Naive thymus-derived CD4-positive, alpha-beta T cell (primary cell): ENCODE measurements at places on chromosomes 7 and 10.

- no peak for DNase-seq
Measured at GRCh38 chr10:28711041-28711440, 33.7 kb downstream of the BAMBI start.

- no peak for DNase-seq
Measured at GRCh38 chr7:64869121-64869725, 33.9 kb upstream of the ZNF273 start.

- DNase-seq: no peak
Measured at GRCh38 chr7:54823776-54824175, 64.8 kb upstream of the SEC61G start.

GRCh38 chr7:122304996-122305421, 459 bp upstream of the FEZF1 start:
- DNase-seq: no peak

GRCh38 chr10:2487921-2488320, 579.4 kb upstream of the PFKP start:
- DNase-seq: no peak

GRCh38 chr10:65335311-65335710, 1590.5 kb upstream of the LRRTM3 start:
- DNase-seq: no peak

GRCh38 chr7:126228356-126229061, 1024.2 kb downstream of the GRM8 start:
- DNase-seq: no peak

DNA sequence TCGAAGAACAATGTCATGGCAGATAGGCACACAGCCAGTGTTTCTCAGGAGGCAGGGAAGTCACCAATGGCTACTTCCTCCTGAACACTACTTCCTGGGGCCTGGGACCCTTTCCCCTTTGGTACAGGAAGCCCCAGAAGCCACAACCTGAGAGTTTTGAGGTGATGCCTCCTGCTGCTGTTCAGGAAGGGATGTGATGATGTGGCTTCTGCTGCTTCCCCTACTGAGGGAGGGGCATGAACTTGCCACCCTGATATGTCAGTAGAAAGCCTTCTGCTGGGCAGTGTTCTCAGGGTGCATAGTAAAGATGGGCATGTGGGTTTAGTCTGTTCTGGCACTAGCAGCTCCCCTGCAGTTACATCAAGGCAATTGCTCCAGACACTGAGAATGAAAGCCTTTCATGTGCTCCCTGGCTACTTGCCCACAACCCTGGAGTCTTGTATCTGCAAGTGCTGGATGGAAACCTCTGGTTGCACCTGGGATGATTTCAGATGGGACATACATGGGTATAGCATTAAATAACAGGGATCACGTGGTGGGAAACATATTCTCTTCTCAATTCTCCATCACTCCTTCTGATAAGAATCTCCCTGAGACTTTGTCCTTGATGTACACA, 69.3 kb downstream of the ADRA2A start:
- DNase-seq: no peak

DNA sequence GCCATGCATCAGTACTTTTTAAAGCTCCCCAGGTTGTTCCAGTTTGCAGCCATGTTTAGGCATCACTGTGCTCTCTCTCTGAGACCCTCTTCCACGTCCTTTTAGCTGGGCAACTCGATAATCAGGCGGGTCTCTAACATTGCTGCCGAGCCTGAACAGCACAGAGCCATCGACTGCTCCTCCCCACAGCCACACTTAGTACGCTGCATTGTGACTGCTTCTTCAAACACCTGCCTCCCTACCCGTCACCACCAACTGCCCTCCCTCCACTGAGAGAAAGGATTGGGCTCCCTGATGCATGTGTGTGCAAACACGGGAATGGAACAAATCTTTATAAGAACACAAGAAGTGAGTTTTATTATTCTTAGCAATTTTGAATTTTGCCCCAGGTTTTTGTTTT, 11.4 kb upstream of the TACR2 start:
- no peak for DNase-seq

- DNase-seq: no peak
Measured at GRCh38 chr7:145088111-145088745, 252.4 kb upstream of the TPK1 start.

DNA sequence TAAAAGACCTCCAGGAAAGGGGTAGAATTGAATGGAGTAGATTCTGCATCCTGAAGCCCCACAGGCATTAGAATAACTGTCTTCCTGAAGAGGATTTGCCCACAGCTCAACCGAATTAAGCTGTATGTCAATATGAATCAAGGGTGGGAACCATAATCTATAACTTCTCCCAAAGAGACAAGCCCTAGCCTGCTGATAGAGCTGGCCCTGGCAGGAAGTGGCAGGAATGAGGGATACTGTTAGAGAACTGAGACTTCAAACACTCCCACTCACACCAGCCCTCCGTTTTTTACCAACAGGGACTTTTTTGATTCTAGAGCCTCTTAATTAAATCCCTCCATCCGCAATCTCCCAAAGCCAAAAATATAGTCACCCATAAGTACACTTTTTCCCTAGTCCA, 12.2 kb upstream of the DUSP5 start:
- no peak for DNase-seq

DNA sequence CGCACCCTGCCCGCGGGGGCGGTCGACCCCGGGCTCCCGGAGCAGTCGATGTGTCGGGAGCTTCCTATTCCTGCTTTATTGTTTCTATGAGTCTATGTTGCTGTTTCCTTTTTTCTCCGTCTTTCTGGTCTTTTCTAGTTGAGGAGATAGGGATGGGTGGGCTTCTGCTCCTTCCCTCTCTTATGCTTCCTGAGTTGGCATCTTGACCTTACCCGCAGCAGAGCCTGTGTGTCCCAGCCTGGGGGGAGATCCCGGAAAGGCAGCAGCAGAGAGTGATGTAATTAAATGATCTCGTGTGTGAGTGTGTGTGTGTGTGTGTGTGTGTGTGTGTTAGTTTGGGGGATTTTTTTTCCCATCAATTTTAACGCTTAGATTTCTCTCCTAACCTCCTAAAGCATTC, 486 bp upstream of the SORCS1 start:
- no peak for DNase-seq

- no peak for DNase-seq
Measured at GRCh38 chr7:92914645-92915044, 78.3 kb upstream of the CDK6 start.

DNA sequence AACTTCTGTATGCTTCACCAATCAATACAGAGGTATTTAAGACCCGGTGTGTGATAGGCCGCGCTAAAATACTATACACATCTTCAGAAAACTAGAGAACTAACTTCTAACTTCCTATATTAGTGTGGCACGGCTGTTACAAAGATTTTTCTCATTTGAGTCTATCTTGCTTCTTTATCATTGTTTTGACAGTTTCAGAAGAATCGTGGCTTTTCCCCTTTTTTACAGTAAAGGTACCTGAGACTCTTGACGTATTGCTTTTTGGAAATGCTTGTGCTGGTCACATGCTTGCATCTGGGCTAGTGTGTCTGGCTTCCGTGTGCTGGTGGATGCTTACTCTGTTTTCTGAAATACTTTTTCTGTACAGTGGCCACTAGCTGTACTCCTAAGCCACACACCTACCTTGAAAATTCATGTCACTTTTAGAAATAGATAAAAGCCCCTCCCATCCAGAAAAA, 12.7 kb downstream of the IKZF1 start:
- peak; percentile 89 for DNase-seq

GRCh38 chr7:30475580-30475979, 3.0 kb downstream of the NOD1 start:
- no peak for DNase-seq

DNA sequence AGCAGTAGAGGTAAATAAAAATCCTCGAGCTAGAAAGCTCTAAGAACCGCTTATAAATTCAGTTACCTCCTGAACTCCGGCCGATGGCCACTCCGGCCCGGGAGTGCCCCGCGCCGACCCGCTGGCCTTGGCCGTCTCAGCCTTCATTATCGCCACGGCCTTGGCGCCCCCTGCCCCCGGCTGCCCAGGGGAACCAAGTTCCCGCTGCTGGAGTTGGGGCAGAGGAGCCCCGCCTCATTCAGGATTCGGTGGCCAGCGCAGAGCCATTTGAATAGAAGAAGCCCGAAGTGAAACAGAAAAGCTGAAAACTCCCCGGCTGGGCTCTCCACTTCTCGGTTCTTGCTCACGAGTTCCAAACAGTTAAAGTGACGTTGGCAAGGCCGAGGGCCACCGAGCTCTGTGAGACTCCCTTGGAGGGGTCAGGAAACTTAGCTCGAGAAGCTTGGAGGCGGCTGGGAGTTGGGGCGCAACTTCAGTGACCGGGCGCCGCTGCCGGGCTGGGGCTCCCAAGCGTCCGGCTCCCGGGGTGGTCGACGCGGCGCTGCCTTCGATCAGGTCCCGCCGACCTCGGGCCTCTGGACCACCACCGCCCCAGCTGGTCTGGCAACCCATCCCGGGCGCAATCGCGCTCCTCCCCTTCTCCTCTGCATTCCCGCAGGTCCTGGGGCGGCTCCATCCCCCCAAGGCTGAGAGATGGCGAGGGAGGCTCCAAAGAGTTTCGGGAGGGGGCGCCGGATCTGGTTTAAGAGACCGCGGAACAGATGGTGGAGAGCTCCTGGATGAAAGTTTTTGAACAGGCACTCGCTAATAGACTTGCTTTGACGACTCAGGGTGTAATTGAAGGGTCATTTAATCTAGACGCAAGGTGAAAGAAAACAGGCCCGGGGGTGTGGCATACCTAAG, 5.8 kb upstream of the FEZF1 start:
- no peak for DNase-seq

DNA sequence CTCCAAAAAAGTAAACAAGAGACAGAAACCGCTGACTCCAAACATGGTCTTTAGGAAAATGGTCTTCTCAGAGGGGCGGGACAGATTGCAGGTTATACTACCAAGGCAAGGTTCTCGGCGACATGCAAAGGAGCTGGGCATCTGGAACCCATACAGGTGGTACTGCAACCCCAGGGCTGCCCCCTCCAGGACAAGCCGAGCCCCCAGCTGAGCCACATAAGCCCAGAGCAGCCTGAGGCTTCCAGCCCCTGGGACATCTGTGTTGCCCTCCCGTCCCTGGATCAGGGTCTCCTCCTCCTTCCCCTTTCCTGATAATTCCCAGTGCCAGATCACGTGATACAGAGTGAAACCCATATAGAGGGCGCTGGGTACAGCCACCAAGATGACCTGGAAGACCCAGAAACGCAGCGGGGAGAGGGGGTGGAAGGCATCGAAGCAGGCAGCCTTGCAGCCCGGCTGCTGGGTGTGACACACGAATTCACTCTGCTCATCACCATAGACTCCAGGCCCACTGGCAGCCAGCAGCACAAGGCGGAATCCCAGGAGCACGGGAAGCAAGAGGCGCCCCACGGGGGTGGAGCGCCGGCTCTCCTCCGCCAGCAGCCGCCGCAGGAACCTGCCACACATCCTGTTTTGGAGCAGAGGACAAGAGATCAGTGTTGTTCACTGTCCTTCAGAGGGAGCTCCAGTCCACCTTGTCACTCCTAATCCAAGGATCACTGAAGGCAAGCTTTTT, at the start of gene GJC3:
TSS of gene GJC3 (minus strand) at position 627 of the 736 bp plus-strand sequence. CDS start at position 627, 0 bp downstream.
- DNase-seq: peak; percentile 29

DNA sequence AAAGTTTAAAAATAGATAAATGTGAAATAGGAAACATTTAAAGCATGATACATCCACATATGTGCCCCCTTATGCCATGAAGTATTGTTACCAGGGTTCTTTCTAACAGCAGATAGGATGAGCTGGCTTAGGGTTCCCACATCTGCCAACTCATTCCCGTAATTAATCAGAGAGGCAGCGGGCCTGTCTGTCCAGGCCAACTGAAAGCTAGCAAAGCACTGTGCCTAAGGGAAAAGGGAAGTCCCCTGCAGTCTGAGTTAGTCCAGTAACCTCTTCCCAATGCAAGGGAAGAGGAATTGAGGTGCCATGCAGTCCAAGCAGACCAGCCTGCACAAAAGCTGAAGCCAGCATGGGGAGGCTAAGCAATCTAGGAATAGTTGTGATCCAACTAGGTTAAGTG, 18.3 kb upstream of the ZC3HAV1L start:
- DNase-seq: no peak

DNA sequence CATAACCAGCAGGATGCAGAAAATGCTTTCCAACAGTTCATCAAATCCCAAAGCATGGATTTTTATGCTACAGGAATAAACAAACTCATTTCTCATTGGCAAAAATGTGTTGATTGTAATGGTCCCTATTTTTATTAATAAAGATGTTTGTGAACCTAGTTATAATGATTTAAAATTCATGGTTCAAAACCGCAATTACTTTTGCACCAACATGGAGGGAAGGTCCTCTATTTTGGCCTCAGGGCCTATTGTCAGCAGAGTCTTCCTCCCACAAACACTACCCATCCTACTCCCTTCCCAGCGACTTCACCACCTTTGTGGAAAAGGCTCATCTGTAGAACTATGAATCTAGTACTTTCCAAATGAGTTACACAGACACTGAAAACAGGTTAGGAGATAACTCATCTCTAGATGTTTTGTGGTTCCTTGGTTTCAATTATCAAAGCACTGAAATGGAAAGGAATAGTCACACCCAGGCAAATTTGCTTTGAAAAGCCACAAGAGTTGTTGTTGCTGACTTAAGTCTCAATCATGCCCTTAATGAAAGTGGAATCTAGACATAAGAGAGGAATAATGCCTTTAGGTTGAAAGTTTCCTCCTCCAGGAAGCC, 59.4 kb upstream of the FRMD4A start:
- peak; percentile 16 for DNase-seq

DNA sequence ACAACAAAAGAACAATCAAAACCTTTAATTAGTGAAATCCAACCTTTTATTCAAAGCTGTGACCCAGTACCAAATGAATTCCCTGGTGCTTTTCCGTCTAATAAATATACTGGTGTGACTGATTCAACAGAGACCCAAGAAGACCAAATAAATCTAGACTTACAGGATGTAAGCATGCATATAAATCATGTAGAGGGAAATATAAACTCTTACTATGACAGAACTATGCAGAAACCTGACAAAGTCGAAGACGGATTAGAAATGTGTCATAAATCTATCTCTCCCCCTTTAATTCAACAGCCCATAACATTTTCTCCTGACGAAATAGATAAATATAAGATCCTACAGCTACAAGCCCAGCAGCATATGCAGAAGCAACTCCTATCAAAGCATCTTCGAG, 540.6 kb upstream of the TEX47 start:
- DNase-seq: no peak

GRCh38 chr7:78879206-78879605, 574.3 kb downstream of the MAGI2 start:
- DNase-seq: no peak

DNA sequence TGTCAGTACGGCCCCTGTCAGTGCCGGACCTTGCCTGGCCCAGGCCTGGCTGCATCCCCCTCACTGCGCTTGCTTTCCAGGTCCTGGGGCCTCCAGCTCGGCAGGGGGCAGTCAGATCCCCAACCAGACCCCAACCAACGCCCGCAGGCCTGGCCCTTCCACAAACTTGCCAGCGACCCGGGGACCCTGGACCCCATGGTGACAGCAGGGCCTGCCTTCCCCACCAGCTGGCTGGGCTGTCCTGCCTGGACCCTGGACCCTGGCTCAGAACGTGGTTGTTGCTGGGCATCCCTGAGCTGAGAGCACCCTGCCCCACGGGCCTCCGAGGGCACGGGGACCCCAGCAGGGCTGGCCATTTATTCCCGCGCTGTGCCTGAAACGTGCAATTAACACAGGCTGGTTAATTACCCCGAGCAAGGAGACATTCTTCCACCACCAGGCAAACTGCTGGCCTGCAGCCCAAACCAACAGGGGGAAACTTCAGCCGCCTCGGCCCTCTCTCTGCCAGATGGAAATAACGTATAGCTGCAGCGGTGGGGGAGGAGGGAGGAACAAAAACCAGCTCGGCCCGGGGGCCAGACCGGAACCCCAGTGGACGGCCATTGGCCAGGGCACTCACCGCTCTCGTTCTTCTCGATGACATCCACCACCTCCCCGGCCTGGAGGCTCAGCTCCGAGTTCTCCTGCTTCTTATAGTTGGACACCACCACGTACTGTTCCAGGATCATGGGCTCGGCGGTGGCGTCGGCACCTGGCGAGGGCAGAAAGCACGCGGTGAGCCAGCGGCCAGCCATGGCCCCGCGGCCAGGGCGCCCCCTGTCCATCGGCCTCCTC, 167.1 kb downstream of the NEURL1 start:
- peak; percentile 22 for DNase-seq
